Esophagus squamous epithelium (tissue), 5 donors: ENCODE measurements at places on chromosomes 3 and 15.

- no peak for DNase-seq
Measured at GRCh38 chr15:74783808-74784175, 1.9 kb downstream of the CSK start.

DNA sequence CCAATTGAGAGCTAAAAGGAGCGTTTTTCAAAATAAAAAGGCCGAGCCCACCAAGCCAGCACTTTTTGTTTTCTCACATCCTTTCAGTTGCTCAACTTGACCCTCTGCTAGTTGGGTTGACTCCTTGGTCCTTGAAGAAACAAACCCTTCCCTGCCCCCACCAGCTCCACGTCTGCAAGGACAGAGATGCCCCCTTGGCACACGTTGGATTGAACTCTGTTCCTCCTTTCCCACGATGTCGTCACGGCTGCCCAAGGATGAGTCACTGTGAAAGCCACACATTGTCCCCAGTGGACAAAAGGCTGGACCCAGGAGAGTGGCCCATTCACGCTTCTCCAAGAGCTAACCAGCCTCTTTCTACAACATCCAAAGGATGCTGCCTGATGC lies 43.0 kb upstream of the SPATA12 start:
- no peak for DNase-seq

DNA sequence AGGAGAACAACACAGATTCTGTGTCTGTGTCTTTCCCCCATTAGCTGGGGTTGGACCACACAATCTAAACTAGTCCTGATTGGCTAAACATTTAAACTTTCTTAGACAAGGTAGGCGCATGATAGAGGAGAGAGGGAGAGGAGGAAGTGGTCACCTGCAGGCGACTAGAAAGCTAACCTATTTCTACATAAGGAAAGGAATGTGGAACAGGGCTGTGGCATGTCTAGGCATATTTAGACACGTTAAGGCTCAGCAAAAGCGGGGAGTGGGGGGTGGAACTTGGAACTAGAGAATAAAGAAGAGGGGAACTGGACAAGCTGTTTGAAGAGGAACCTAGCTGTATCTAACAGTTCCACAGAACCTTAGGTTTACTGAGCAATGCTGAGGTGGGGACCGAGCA lies 12.8 kb downstream of the LRRC28 start:
- no peak for DNase-seq

GRCh38 chr3:22475665-22476240 lies 724.7 kb upstream of the ZNF385D start:
- no peak for DNase-seq

DNA sequence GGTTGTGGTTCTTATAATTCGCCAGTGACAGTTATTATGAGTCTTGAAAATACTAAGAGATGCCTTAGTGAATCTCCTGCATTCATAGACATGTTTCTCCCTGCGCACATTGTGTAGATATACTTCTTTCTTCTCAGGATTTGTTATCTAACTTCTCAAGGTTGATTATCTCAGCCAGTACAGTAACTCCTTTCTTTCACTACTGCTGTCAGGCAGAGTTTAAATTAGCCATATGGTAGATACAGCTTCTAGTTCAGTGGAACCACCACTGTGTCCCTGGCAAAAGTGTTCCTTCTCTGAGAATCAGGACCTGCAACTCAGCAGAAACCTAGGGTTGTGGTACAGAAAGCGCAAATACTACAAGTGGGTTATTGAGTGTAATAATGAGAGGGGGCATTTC lies 175.0 kb upstream of the SGO1 start:
- no peak for DNase-seq

DNA sequence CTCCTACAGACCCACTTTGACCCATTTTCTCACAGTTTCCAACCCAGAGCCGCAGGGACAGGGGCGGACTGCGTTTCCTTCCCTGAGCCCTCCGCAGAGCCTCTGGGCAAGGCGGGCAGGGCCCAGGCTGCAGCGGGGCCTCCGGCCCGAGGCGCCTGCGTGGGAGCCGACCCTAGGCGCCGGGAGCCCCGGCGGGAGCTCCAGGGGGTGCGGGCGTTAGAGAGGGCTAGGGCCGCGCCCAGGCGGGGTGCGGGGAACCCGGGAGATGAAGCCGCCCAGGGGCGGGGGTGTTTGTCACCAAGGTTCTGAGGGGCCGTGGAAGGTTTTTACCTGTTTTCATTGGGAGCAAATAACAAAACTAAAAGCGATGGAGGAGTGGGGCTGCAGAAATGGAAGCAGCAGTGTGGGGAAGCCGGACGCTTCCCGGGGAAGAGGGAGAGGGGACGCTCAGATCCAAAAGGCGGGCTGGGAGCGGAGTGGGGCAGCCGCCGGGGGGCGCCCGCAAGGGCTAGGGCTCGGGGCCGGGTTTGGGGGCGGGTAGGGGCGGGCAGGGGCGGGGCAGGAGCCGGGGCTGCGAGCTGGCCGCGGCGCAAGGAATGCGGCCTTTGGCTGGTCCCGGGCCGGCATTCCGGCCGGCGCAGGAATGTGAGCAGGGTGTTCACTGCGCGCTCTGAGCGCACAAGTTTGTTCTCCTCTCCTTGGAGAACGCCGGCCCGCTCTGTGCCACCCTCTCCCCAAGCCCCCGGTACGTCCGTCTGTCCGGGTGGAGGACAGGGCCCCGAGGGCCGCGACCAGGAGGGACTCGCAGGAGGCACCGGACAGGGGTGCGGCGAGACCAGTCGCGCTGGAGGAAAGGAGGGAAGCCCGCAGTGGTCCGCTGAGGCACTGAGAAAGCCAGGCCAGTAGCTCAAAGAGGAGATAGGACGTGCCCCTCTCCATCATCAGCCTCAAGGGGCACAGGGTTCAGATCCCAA lies 61.1 kb downstream of the AMOTL2 start:
- DNase-seq: no peak

GRCh38 chr3:120503727-120504616 lies 53.2 kb upstream of the FSTL1 start:
- DNase-seq: no peak

DNA sequence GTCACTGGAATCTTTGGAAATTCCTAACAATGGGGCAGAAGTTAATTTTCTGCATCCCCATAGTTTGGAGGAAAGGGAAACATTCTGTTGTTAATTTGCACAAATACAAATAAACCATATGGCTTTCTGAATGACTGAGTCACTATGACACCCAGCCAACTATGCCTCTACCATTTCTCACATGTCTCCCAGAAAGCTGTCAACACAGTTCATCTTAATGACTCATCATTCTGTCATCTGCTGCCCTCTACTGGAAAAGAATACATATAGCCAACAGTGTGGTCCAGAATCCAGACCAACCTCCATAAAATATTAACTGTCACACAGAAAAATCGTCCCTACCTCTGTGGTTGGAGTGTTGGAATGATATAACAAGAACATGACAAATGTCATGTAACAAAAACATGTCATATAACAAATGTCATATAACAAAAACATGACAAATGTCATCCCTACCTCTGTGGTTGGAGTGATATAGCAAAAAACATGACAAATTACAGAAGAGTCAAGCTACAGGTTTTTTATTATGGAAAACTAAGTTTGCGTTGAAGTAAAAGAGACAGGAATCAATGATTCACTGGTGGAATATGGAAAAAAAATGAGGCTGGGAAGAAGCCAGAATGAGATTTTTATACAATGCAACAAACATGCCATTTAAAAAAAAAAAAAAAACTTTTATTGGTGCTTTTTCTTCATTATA lies 47.7 kb upstream of the GYG1 start:
- no peak for DNase-seq

- DNase-seq: no peak
Measured at GRCh38 chr3:72413228-72413627, 435.0 kb downstream of the SHQ1 start.

DNA sequence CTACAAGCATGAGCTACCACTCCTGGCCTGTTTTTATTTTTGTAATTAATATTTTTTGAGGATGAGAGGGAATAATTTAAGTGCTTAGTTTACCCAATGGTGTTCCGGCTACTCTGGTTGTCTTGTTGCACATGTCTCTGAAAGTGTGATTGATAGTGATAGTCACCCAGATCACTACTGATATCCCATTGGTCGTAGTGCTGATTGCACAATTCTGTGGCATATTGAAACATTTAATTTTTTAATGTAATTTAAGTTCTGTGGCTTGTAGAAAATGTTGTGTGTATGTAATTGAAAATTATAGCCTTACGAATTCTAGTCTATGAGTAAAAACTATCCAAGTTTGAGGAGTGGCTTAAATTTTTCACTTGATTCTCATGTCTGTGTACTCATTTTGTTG lies 11.9 kb downstream of the ARIH2 start:
- no peak for DNase-seq

DNA sequence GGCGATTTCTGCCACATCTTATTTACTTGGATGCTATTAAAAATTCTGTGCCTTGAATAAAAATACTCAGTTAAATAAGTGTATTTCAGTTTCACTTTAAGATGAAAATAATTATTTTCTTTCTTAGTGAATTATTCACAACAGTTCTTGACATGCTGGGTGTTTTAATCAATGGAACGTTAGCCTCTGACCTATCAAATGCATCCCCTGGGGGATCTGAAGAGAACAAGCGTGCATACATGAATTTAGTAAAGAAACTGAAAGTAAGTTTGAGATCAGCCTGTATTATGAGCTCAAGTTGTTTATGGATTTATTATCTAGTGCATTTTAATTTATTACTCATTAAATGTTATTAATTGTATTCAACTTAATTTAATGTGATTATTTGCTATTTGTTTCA lies 597 bp downstream of the P2RY12 start:
- no peak for DNase-seq

- no peak for DNase-seq
Measured at GRCh38 chr3:7843441-7843840, 658.2 kb upstream of the LMCD1 start.

DNA sequence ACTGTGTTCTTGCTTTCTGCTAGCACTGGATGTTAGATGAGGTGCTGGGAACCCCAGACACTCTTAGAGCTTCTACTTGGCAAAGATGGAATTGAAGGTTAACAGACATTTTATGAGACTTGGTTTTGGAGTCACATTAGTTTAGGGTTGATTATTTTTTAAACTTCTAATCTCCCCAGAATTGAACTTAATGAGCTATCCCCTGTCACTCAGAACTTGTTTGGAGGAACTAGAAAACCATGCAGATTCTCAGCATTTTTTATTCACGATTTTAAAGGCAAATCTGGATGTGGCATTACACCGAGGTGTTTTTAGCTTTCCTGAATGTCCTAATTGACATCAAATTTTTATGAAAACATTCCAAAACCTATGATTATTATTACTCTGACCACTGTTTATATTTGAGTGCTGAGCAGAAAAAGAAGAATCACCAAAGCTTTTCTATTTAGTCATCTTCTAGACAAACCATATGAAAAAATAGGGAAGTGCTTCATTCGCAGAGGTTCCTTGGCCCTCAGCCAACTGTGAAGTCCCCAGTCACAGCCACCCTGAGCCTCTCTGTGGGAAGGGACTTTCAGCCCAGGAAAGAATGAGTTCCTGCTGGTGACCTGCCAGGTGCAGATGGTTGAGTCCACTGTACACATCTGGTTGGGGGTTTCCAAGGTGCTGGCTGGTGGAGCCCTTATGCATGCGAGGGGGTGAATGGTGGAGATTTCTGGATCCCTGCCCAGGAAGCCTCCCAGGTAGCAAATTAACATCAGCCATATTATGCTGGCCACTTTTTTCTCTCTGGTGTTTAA lies 196.0 kb upstream of the TOPAZ1 start:
- no peak for DNase-seq

GRCh38 chr3:187919544-187919943 lies 174.3 kb upstream of the BCL6 start:
- no peak for DNase-seq

DNA sequence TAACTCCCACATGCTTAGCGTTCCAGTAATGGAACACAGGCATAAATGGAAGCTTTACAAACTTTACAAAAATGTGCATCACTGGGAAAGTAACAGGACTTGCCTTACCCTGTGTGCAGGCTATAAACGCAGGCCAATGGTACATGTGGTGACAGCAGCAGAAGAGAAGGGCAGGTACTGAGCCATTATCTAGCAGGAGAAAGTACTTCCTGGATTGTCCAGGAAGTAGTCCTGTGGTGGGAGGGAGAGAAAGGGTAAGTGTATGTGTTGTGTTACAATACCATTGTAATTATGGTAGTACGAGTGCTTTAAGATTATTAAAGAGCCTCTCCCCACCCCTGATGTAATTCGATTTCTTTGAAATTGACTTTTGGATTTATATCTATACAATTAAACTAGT lies 5.3 kb downstream of the ATP1B3 start:
- DNase-seq: no peak

GRCh38 chr15:73550190-73550589 lies 83.0 kb downstream of the NPTN start:
- DNase-seq: no peak

DNA sequence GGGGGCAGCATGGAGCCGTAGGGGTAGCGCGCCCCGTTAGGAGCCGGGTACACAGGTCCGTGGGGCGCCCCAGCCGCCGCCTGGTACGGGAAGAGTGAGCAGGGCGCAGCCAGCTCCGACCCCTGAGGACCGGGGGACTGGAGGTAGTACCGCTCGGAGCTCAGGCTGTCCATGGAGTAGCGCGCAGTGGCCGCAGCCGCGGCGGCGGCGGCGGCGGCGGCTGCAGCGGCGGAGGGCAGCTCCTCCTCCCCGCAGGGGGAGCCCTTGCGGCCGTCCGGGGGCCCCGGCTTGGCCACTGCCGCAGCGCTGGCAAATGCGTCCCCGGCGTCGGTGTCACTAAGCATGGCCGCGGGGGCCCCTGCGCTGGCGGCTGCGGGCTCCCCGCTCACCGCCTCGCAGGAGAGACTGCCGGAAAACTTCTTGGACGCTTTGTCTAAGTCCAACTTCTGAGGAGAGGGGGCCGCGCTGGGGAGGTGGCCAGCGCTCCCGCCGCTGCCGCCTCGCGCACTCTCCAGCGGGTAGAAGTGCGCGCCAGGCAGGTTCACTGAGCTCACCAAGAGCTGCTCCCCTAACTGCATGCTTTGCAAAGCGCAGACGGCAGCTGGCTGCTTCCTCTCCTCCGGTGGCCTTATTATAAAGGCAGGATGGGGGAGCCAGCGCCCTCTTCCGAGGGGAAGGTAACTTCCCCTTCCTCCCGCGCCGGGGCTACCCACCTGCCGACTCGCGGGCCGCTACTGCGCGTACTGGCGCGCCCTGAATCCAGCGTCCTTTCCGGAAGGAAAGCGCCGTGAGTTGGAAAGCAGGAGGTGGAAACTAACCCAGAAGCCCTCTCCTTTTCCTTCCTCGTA lies at the start of gene EOMES:
EOMES (minus strand) TSS at position 607 of the 848 bp plus-strand sequence; CDS start at position 578, 29 bp downstream.
- no peak for DNase-seq

DNA sequence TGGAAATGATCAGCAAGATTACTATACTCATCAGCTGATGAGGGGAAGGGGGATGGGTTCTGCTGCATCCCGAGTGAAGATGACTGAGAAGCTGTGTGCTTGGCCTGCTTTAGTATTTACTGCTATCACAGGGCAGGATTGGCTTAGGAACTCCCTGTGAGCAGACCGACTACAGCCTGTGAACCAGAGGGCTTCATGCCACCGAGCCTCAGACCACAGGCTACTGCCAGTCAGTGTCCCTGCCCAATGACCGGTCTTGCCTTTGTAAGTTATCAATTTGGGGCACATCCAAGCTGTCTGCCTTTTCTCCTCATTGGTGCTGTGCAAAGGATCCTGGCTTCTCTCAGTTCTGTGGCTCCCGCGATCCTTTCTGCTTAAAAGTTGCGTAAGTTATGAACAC lies 71.5 kb downstream of the PDCD6IP start:
- no peak for DNase-seq
